ENCODE measurements at places on chromosomes 2 and 18. TPM values are rescaled to one million over a fixed set of nuclear protein-coding genes. Genes with fewer than 3 reads are reported as not detected.
A peak's percentile ranks its signal among the peaks of the same experiment; 100 is the strongest.

DNA sequence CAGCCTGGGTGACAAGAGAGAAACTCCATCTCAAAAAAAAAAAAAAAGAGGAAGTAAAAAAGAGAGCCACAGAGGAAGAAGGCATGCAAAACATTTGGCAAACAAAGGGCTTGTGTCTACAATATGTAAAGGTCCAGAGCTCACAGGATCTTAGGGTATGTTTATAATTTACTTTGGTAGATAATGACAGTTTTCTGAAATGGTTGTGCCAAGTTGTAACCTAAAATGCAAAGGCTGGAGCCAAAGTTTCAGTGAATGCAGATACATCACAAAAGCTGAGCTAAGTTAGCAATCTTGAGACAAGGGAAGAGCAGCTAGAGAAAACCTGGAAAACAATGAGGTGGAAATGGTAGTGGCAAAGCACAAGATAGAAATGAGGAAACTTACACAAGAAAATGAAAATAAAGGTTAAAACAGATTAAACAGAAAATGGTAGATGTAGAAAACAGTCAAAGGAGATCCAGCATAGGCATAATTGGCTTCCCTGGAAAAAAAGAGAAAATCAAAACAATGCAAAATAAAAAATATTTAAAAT, 77.5 kb upstream of the HK2 start:
- DNase-seq: no peak

DNA sequence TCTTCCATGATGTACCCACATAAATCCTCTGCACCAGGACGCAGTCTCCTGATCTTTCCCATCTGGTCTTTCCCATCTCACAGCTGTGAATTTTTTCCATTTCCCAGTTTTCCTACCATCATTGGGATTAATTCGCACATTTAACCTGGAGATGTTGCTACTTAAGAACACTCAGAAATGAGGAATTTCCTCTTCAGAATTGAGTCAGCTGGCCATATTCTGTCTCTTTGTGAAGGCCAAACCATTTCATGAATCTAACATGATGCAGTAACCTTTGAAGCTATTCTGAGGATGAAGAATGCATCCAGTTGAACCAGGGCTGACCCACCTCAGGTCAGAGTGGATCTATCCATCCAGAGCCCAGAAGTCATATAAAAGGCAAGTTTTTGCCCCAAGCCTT, 326.8 kb downstream of the SETBP1 start:
- DNase-seq: no peak

GRCh38 chr2:111705711-111706336, 178.2 kb downstream of the ANAPC1 start:
- no peak for DNase-seq

DNA sequence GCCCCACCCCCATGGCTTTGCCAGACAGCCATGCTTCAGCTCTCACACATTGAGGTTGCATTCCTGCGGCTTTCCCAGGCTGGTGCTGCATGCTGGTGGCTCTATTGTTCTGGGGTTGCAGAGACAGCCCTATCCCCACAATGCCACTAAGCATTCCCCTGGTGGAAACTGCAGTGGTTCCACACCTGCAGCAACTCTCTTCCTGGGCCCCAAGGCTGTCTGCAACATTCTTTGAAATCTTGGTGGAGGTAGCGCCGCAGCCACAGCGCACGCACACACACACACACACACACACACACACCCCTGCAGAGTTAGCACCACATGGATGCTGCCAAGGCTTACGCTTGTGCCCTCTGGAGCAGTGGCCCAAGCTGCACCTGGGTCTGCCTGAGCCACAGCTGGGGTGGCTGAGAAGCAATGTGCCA, 21.4 kb downstream of the SFXN5 start:
- DNase-seq: no peak

DNA sequence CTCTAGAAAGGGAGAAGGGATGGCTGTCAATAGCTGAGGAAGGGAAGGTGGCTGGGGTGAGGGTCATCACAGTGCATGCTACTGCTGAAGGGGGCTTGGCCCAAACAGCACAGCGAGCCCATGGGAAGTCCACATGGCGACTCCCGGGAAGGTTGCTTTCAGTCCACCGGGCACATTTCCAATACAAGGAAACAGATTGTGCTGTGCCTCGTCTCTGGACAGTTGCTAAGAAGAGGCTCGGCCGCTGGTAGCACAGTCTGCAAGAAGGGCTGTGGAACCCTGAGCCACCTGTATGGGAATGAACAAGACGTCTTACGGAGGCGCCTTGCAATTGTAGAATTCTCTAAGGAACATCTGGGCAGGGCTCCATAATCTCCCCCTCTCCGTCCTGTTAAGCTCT, 123.1 kb downstream of the CELF4 start:
- no peak for DNase-seq

FAM110C gene
- 4.3 TPM for polyA plus RNA-seq

DNA sequence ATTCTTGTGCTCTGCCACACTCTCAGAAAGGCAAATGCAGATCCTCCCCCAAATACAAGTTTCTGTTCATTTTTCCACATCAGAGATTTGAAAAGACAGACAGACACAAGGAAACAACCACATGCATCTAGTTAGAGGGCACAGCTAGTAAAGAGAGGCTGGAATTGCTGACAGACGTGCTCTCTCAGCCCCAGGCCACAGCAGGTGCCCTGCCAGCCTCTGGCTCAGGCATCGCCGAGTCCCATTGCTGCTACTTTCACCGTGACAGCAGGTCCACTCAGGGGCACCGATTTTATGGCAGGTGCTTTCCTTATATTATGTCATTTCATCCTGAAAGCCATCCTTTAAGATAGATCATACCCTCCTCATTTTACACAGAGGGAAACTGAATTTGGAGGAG, 507.5 kb downstream of the EIPR1 start:
- no peak for DNase-seq

FTCDNL1 gene
- polyA plus RNA-seq: 0.18 TPM

- DNase-seq: no peak
These were observed 6.0 kb upstream of the SLC35F6 start for GRCh38 chr2:26757873-26758789.

- no peak for DNase-seq
These were observed 49.9 kb downstream of the CD8B2 start for GRCh38 chr2:106537047-106537446.

DNA sequence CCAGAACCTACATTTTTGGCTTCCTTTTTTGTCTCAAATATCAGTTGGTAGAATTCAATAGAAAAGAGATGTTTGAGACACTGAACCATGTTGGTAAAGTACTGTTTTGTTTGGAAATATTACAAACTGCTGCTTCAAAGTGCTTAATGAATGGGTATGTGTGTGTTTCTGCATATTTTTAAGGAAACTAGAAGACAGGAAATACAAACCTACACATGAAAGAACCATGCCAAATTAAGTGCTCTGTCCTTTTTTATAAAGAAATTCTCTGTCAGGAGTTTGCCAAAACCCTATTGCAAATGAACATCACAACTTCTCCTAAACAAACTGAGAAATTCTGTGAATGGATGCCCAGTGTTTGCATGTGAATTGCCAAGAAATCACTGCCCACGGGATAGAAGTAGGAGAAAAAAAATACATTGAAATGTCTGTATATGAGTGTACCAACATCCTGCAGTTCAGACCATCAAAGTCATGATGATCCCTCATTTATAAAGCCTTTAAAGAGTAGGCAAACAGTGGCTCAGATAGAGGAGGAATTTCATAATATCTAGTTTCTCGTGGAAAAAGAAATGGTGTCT, 69.6 kb upstream of the RND3 start:
- DNase-seq: no peak

CYP26B1 gene
- polyA plus RNA-seq: 4.9 TPM

AGXT gene
- 0.18 TPM for polyA plus RNA-seq

GRCh38 chr2:135230150-135230549, 178.1 kb downstream of the RAB3GAP1 start:
- DNase-seq: no peak

GRCh38 chr2:152246686-152247336, 71.2 kb upstream of the STAM2 start:
- DNase-seq: no peak

DNA sequence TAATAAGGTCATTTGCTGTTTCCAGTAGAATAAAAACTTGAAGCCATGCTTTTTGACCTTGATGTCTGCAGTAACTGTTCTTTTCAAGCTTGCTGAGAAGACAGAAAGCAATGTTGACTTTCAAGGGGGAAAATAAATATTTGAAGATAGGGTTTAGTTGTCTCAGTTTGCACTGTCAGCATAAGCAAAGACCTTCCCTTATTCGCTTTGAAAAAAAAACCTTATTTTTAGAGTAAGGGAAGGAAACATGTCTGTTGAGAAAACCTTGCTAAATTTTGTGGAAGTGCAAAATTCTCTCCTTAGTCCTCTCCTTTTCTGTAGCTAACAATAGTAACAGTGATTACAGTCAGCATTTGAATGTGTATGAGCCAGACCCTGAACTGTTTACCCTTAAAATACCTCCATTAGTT, 43.1 kb downstream of the MAP4K4 start:
- no peak for DNase-seq

DNA sequence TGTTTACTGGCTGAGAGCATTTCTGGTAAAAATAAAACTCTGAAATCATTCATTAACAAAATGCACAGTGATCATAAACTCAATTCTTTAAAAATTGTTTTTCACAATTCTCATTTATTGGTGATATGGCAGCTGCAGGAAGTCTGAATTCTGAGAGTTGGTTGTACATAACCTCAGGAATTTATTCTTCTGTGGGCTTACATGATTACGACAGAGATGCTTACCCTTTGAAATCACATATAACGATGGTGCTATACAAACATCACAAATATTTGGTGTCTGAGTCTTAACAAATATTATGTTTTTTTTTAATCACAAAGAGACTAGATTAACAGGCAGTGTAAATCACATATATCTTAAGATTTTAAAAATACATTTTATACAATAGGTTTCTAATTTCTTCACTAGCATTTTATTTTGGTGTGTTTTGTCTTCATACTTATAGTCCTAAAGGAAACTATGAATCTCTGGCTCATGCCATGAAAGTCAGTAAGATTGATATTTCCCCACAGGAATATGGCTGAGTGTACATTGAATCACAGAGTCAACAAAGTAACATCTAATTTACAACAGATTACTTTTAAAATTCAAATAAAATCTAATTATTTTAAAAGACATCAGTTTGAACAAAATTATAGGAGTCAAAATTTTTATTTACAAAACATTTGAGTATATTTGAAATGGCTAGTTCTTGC, 318.8 kb upstream of the THUMPD2 start:
- DNase-seq: no peak

C2orf78 gene
- polyA plus RNA-seq: not detected

LHCGR gene
- polyA plus RNA-seq: 0.13 TPM

NOL4 gene
- polyA plus RNA-seq: 2.4 TPM

CGREF1 gene
- 0.45 TPM for polyA plus RNA-seq

DNA sequence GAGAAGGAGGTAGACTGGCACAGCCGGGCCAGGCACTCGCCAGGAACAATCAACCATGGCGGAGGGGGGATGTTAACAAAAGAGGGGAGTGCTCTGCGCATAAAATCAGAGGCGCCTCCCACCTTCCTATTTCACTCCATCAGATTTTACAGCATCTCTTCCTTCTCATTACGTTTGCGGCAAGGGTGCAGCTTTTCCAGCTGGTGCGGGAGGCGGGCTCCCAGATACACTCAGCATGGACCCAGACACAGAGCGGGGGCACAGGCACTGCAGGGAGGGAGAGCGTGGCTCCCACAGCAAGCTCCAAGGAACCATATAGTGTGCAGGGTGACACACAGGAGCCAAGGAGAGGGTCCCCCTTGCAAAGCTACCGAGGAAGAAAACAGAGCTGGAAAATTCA, 176.3 kb downstream of the EIPR1 start:
- no peak for DNase-seq

- peak; percentile 55 for DNase-seq
These were observed 1.4 kb downstream of the NRP2 start for GRCh38 chr2:205683502-205684367.

EFR3B gene
- polyA plus RNA-seq: 9.6 TPM

TMEM163 gene
- polyA plus RNA-seq: 7.8 TPM

DNA sequence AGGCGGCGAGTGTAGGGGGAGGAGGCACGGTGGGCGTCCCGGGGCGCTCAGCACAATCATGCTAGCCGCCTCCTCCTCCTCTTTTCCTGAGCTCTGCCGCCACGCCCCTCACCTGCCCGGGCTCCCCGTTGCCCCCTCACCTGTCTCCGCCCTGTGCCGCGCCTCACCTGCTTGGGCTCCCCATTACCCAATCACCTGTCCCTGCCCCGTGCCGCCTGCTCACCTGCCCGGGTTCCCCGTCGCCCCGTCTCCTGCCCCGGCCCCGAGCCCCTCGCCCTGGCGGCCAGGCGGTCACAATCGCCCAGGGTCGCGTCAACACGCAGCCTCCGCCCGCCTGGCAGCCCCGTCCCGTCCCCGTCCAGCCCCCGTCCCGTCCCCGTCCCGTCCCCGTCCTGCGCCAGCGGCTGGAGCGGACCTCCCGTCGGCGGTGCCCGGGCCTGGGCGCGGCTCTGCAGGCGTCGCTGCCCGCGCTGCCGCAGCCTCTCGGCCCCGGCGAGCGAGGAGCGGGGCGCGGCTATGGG, at the start of gene DCDC2C:
TSS of gene DCDC2C (plus strand) at position 340 of the 521 bp plus-strand sequence. CDS start at position 517, 177 bp downstream.
- DNase-seq: no peak

DNA sequence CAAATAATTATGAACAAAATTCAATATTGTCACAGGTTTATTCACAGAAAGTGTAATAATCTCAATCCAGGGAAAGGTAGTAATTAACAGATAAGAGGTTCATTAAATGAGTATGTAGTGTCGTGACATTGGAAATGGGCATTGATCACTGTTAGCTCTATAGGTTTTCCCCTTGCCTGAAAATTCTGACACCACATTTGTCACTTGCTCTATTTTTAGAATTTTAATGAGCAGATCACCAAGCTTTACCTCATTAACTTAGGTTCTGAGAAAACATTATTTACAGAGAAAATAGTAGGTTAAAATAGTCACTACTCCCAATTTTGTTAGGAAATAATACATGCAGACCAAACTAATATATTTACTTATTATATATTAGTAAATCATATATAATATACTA, 344.0 kb downstream of the DSC3 start:
- DNase-seq: no peak

- no peak for DNase-seq
These were observed 36.4 kb upstream of the SLC1A4 start for GRCh38 chr2:64952511-64953482.

DNA sequence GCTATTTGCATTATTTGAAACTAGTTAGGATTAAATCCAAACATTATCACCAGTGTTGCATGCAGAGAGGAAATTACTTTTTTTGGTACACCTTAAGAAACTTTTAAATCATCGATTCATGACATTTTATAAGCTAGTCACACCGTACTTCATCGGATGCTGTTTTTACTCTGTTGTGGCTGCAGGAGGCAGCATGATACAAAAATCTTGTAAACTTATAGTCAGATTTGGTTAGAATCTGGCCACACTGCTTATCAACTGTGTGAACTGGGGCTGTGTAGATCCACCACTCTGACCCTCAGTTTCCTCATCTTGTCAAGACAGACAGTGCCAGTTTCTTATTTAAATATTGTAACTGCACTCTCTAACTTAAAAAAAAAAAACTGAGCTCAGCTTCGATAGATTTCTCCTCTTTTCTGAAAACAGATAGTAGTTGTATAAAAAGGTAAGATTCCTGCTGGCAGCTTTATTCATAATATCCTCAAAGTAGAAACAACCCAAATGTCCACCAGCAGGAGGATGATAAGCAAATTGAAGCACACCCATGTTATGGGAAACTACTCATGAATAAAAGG, 77.8 kb downstream of the RAPGEF4 start:
- DNase-seq: no peak

POMC gene
- 0.94 TPM for polyA plus RNA-seq

- DNase-seq: no peak
These were observed 420.0 kb upstream of the SALL3 start for GRCh38 chr18:78559584-78559983.

MOB4 gene
- polyA plus RNA-seq: 48.1 TPM

CNGA3 gene
- 0.04 TPM for polyA plus RNA-seq

All from right lung (tissue), 10 donors.